ENCODE measurements at places on chromosomes 4 and X.

DNA sequence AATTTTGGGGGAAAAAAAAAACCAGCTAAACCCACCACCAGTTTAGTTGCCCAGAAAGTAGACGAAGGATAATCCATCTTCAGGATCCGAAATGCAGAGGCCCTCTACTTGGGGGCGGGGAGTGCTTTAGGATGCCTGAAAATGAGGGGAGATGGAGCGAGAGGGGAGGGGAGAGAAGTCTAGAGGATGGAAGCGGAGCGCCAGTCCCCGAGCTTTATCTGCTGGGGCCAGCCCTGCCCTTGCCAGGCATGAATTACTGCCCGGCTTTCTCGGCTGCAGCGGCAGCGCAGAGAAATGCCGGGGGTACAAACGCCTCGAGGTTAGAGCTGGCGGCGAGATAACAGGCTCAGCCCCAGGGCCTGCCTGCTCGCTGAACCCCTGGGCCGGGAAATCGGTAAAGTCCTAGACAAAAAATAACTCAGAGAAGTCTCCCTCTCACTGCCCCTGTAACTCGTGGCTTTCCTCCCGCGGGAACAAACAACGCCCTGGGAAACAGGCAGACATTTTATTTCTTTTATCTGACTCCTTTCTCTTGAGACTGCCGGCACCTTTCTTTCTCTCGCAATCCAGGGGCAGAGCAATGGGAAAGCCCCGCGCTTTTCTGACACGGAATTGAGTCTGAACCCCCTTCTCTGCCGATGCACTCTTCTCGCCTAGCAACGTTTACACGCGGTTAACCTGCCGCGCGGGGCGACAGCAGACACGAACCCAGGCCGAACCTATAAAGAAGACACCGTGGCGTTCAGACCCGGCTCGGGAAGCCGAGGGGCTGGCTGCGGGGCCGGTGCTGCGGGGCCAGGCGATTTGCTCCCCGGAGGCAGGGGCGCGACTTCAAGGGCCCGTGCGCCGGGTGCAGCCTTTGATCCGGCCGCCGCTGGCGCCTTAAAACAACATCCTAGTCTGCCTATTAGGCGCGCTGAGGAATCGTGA is 3.1 kb upstream of the MSX1 start:
- DNase-seq: peak; percentile 57

- DNase-seq: no peak
These were observed 626.9 kb downstream of the ANKRD50 start for GRCh38 chr4:124085561-124086180.

- peak; percentile 52 for DNase-seq
These were observed 39.6 kb downstream of the CLCN3 start for GRCh38 chr4:169659716-169660670.

GRCh38 chr4:62162606-62163005 is 962.5 kb downstream of the ADGRL3 start:
- no peak for DNase-seq

DNA sequence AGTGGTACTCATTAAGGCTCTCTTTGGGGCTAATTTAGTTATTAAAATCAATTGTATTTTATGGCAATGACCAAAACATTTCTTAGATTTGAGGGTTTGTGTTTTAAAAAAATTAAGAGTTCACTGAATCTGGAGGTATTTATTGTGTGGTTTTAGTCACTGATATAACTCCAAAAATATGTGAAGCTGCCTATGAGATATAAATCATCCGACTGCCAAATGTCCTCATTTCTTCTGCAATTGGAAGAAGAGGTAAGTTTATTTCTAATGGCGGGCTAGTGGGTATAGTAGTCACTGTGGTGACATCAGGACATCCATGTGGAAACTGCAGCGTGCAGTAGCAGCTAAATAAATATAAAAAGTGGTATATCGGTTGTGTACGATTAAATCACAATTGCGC is 205.5 kb downstream of the MID1 start:
- no peak for DNase-seq

GRCh38 chr4:19971829-19972228 is 279.9 kb upstream of the SLIT2 start:
- no peak for DNase-seq

DNA sequence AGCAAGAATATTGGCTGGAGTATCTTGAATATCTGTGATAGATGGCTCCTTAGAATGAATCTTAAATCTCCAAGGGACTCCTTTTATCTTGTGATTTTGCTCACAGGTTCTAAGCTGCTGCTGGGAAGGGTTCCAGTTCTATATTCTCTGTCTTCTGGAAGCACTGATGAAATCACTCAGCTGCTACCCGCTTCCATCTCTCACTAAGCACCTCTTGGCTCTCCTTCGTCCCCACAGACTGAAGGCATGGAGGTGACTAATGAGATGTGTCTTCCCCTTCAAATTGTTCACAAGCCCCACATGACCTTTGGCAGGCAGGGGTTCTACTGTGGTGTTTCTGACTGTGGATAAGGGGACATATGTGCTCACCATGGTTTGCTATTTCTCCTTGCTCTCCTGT is 75.9 kb downstream of the C4orf51 start:
- DNase-seq: no peak

- no peak for DNase-seq
These were observed 171.4 kb upstream of the ANXA3 start for GRCh38 chr4:78379991-78380729.

- no peak for DNase-seq
These were observed 98.3 kb downstream of the RAPGEF2 start for GRCh38 chr4:159201168-159201567.

- no peak for DNase-seq
These were observed 67.7 kb downstream of the MID1IP1 start for GRCh38 chrX:38868941-38869401.

DNA sequence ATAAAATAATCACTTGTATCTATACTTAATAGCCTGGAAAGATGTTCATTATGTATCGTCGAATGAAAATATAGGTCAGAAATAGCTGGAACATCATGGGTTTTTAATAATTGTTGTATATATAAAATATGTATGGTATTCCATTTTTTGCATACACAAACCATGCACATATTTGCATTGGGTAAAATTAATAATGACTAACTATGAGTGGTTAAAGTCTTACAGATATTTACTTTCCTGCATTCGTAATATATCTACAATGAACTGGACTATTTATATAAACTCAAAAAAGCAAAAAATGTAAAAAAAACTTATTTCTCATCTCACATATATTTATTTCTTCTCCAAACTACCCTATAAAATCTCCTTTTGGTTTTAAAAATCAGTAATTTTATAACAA is 46.0 kb downstream of the CYLC1 start:
- DNase-seq: no peak

GRCh38 chr4:108355902-108356535 is 187.3 kb upstream of the LEF1 start:
- peak; percentile 11 for DNase-seq

DNA sequence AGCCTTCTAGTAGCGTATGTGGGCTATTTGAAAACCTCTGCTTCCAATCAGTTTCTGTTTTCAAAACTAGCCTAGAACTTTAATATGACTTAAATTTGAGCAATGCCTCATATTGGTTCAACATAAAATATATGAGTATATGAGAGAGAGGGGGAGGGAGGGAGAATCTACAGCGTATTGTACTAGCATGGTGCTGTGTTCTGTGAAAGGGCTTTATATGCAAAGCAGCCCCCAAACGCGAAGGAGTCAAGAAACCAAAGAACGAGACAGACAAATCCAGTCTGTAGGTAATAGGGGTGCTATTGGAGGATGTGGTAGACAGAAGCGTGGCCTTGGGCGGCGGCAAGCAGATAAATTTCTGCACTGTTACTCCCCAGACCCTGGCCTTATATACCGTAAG is 784 bp upstream of the ANXA5 start:
- no peak for DNase-seq
